Lower leg skin (tissue), 4 donors: ENCODE measurements at places on chromosomes 1 and 21.

GRCh38 chr1:230938924-230939368, 39.7 kb downstream of the TTC13 start:
- no peak for DNase-seq

GRCh38 chr1:224433701-224434672, 610 bp downstream of the WDR26 start:
- DNase-seq = peak; percentile 37

DNA sequence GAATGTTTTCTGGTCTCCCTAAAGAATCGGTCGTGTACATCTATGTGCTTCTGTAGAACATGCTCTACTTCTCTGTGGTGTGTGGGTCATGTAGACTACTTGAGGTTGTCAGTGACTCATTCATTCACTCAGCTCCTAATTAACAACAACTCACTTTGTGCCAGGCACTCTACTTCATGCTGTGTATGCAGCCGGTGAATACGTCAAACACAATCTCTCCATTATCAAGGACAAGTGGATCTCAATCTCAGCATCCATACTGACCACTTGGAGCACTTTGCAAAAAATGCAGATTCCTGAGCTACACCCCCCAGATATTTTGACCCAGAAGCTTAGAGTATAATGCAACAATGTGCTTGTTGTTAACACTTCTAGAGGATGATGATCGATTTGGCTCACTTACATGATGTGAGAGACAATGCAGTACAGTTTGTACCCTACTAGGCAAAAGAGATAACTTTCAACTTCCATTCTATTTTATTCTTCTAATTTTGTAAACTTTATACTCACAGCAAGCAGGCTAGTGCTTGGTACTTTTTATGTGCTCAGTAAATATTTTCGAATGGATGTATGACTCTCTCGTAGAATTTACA, 508.6 kb upstream of the ADAMTS5 start:
- DNase-seq = no peak

- DNase-seq = no peak
These were observed 10.2 kb downstream of the PLXNA2 start for GRCh38 chr1:208233978-208234377.

GRCh38 chr1:33190701-33191100, 8.9 kb upstream of the TRIM62 start:
- DNase-seq = no peak

DNA sequence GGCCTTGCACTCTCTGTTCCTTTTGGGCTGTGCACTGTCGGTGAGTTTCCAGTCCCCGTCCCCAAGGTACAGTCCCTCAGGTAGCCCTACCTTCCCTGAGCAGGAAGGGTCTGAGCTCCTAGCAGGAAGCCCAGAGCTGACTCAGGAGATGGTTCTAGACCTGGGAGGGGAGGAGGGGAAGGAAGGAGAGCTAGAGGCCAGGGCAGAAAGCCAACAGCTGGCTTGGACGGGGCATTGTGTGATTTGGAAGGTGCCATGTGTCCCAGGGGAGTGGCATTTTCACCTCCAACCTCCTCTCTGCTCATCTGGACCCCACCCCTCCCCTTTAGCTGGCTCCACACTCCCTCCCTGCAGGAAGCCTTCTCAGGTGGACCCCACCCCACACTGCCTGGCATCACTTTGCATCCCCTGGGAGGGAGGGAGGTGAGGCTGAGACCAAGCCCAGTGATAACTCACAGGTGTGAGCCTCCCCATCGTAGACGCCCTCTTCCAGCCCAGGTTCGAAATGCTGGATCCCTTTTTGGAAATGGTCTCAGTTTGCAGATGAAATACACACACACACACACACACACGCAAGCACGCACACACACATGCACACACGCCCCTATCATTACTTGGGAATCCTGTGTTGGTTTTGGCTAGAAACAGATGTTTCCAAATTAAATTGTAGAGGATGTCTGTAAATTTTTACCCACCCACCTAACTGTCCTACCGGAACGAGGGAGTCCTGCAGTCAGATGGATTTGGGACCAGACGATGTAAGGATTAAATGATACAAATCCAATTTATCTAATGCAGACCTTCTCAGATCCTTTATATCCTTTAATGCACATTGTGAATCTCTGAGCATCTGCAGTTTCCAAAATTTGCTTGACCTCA, 19.7 kb upstream of the IFNLR1 start:
- no peak for DNase-seq

DNA sequence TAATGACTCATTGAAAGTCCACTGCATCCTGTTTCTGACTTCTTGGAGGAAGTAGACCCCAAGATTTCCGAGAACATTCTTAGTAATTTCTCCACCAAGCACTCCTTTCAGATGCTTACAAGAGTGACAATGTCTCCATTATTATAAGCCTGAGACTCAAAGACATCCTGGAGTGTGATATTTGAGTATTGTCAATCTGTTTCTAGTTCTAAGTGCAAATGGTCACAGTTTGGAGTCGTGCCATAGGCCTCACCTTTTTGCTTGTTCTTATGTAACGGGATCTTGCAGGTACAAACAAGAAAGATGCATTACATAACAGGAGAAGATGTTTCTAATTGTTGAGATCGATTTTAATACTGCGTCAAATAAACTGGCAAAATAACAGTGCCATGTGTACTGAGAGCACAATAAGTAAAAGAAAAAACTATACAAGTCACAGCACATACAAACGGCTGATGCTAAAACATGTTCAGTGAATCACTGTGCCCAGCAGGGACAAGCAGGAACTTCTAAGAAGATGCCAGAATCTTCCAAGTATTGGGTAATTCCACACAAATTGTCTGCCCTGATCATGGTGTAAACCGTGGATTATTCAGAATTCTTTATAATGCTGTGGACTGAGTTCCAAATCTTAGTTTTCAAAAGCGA, 54.1 kb downstream of the CD2 start:
- DNase-seq = no peak

DNA sequence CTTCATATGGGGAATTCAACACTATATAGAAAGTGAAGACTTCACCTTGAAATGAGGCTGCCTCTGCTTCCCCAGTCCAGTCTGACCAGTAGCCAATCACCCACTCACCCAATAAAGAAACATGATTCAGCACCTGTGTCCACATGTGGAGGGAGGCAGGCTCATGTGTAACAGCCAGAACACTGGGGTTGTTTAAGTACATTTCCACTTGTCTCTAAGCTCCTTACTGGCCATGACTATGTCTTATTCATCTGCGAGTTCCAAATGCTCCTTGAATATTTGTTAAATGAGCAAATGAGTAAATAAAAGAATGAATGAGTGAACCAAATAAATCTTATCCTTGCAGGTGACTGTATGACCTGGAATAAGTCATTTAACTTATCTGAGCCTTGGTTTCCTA, 100.1 kb downstream of the BRINP2 start:
- DNase-seq = no peak

GRCh38 chr1:42035830-42036604, 117.2 kb upstream of the GUCA2B start:
- peak; percentile 99 for DNase-seq

DNA sequence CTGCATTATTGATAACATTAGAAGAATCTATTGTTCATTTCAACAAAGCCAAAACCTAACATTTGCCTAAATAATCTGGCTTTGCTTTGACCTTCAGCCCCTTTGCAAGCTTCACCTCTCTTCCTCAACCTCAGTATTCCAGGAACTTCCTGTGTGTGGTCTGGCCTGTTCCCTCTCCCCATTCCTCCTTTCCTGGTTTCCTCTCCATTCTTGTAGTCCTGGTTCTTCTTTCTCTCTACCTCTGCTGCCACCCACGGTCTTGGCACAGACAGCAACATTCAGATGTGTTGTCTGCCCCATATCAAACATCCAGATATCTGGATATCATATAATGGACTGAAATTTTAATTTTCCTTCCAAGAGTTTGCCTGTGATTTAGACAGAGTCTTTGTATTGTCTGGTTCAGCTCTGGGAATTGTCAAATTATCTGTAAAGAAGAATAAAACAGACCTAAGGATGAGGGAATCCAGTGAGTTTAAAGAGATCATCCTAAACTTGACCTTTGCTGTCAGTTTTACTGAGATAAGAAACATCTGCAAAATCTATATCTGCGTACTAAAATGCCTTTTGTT, 148.1 kb upstream of the KCTD3 start:
- no peak for DNase-seq

- no peak for DNase-seq
These were observed 9.0 kb downstream of the DYNLT5 start for GRCh38 chr1:66761221-66761620.

DNA sequence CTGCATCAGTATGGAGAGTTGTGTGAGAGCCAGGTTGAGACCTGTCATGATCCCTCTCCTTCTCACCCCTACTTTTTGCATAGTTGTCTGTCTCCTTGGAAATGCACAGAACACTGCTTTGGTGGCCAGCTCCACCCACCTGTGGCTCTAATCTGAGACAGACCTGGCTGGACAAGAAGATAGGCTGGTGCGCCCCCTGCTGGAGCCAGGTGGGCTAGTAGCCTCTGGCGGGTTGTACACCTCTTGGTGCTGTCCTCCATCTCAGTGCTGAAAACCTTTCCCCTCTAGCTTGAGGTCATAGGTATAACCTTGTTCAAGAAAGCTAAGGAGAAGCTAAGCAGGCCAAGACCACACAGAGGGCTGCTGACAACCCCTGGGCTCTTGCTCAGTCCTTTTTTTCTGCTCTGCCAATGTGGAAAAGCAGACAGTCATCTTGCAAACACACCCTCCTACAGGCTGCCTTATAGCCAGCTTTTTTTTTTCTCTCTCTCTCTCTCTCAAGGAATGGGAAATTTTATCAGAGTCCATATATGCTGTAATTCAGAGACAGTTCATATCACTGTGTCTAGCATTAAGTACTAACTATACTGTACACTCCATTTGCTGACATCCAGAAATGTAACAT, 58.8 kb upstream of the SPATA6 start:
- no peak for DNase-seq

GRCh38 chr1:211393203-211393602, 66.6 kb downstream of the TRAF5 start:
- no peak for DNase-seq

DNA sequence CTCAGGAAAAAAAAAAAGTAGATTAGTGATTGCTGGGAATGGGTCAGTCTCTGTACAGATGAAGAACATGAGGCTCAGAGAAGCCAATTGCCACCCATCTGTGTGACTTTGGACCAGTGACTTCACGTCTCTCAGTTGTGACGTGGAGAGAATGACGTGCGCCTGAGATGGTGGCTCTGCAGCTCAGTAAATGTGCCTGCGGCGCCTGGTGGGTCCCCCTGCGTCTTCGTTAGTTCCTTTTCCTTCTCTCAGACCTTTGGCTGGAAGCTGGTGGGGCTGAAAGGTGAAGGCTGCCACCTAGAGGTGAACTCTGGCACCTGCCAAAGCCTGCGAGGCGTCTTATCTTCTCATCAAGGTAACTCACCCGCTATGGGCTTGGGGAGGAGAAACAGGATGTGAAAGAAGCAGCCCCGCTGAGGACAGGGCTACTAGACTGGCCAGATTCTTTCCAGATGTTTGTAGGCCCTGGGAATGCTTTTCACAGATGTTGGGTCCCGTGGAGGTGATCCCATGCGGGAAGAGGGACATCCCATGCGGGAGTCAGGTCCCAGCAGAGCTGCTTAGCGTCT, 8.7 kb upstream of the E2F2 start:
- DNase-seq = peak; percentile 97

DNA sequence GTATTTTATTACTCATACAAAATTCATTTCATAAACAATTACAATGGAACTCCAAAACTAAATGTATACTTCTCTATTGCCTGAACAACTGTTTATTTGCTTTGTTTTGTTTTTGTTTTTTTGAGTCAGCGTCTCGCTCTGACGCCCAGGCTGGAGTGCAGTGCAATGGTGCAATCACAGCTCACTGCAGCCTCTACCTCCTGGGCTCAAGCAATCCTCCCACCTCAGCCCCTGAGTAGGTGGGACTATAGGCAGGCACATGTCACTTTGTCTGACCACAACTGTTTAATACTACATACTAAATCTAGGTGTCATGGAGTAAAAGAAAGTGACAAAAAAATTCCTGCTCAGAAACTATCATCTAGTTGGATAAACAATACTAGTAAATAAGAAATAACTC, 49.3 kb downstream of the RAB3GAP2 start:
- no peak for DNase-seq

DNA sequence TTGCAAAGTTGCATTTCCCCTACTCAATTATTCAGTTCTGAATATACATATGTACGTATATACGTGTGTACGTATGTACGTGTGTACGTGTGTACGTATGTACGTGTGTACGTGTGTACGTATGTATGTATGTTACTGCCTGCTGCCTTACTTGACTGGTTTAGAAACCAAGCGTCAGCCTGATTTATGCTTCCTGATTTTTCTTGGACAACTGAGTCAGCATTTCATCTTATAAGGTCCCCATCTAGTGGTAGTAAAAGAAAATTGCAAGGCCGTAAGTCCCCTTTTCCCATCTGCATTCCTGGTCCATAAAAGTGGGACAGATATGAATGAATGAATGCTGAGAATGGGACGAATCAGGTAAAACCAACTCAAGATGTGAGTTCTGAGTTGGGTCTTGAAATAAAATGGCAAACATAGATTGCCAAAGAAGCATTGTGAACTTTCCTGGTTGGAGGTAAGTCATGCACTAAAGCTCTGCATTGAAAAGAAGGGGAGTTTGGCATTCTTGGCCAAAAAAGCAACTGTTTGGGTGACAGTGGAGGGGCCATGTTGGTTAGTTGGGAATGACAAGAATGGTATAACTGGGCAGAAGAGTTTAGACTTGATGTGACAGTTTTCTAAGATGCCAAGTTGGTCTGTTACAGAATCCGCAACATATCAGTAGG, 76.4 kb upstream of the DNAH14 start:
- no peak for DNase-seq

DNA sequence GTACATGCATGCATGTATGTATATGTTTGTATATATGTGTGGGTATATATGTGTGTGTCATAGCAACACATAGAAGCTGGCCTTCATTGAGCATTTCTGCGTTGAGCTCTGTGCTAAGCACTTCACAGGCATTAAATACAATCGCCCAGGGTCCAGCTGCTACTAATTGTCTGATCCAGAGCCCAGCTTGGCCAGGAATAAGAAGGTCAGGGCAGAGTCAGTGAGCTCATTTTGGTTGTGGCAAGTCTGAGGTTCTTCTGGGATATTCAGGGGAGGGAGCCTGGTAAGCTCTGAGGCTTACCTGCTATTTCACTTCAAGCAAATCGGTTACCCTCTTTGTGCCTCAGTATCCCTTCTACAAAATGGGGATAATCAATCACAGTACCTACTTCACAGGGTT, 59.6 kb downstream of the FOXO6 start:
- no peak for DNase-seq

DNA sequence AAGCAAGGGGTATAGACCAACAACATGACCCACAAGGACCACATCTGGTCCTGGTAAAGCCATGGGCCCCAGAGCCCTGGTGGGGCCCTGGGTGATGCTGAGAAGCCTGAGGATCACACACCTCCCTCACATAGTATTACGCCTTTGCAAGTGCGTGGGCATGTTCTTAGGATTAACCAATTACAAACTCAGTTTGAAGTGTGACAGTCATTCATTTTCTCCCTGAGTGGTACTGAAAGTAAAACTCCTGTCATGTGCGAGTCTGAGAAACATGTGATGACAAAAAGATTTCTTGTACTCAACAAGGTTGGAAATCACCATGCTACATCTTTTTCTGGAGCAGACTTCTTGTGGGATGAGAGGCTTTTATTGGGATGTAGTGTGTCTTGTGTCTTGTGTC, 315.3 kb upstream of the DUSP10 start:
- DNase-seq = no peak
